ENCODE measurements at places on chromosomes 1 and 21.

DNA sequence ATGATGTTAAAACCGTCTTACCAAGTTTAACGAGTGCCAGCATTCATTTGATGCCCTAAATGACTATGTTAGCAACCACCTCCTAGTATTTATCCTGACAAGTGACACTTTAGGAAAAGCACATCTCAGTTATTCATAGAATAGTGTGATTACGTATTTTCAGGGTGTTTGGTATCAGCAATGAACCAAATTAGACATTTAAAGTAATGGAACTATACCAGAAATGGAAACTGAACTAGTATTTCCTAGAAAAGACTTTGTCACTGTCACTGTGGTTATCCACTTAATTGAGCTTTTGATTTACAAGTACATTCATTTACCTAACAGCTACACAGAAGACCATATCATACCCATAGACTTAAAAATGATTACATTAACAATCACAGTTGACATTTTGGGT is 3.6 kb upstream of the IL12RB2 start:
- DNase-seq: no peak

GRCh38 chr1:151943591-151943990 is 34.3 kb upstream of the THEM4 start:
- DNase-seq: no peak

GRCh38 chr1:29704430-29704829 is 468.1 kb downstream of the PTPRU start:
- no peak for DNase-seq

DNA sequence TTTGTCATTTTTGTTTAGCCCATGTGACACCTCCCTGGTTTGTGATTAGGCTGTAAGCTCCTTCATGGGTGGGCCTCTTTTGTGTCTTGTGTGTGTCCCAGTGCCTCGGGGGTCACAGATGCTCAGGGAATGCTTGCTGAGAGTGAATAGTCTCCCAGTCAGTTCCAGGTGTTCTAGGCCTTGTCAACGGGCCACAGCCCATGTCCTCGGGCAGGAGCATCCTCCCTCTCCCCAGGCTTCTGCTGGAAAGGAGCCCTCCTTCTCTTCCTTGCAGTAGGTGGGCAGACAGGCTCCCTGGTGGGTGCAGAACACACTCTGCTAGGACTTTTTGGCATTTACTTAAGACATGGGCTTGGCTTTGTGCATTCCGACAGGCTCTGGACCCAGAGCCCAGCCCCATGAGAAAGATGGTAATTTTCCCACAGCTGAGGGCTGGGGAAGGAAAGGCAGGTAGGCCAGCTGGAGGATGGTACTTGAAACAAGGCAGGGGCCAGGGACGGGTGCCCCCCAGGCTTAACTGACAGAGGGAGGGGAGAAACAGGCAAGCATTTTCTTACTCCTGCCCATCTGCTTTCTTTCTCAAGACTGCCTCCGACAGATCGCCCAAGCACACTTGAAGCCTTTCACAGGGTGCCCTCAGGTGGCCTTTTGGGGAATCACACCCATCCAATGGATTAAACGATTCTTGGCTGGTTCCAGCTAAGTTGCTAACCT is 7.1 kb upstream of the CPLANE2 start:
- DNase-seq: peak; percentile 84

DNA sequence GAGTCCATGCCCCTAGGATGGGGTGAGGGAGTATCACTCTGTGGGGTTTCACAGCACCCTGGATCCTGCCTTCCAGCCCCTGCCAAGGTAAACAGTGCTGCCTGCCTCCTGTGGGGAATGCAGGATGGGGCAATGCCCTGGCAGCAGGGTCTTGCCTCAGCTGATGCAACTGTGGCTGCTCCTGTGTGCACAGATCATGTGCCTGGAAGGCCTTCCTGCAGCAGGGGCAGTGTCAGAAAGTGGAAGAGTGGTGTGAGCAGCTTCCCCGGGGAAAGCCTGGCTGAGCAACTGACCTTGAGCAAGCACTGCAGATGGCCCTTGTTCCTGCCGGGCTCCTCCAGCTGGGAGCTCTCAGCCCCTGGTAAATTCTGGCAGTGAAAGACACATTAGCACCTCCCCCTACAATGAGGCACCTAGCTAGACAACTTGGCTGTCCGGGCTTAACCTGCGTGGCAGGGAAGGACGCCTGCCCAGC is 9.9 kb downstream of the TOR3A start:
- DNase-seq: no peak

GRCh38 chr21:30567617-30568016 is 6.5 kb upstream of the KRTAP19-7 start:
- DNase-seq: no peak

- DNase-seq: no peak
Measured at GRCh38 chr1:236727521-236727920, 41.2 kb downstream of the ACTN2 start.

DNA sequence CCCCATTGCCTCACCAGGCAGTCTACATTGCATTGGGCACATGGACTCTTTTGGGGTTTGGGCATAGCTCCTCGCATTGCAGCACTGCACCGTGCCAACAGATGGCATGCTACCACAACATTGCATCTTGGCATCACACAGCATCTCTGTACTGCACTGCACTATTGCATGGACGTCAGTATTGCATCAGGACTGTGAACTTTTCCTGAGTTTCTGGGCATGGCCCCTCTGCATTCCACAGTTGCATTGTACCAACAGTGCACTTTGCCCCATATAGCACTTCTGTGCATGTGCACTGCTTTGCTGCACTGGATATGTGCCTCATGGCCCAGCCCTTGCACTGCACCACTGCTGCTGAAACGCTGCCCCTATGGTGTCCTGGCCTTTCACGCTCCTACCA is 9.6 kb downstream of the PTPRU start:
- peak; percentile 41 for DNase-seq

- DNase-seq: no peak
Measured at GRCh38 chr1:109185357-109185756, 28.4 kb upstream of the SARS1 start.

GRCh38 chr21:26572076-26572701 is 897 bp downstream of the CYYR1 start:
- no peak for DNase-seq

- DNase-seq: peak; percentile 46
Measured at GRCh38 chr1:26696654-26697430, 1.0 kb downstream of the ARID1A start.

GRCh38 chr21:38824124-38824822 is 18.5 kb downstream of the ETS2 start:
- DNase-seq: no peak

DNA sequence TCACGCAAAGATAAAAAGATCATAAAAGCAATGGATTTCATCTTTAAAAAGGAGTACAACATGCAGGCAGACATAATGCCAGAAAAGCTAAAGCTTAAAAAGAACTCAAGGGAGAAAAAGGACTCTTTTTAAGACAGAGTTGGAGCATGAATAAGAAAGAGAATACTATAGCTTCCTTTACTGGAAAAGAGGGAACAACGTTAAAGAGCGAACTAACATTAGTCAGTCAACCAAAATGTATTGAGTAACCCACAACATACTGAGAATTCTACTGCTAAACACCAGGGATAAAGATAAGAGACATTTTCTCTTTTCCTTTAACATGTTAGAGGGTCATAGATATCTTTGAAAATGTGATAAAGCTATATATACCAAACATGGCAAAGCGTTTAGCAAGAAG is 182.0 kb downstream of the DUSP10 start:
- DNase-seq: no peak

GRCh38 chr1:152185544-152186391 is 26.7 kb upstream of the RPTN start:
- DNase-seq: no peak

DNA sequence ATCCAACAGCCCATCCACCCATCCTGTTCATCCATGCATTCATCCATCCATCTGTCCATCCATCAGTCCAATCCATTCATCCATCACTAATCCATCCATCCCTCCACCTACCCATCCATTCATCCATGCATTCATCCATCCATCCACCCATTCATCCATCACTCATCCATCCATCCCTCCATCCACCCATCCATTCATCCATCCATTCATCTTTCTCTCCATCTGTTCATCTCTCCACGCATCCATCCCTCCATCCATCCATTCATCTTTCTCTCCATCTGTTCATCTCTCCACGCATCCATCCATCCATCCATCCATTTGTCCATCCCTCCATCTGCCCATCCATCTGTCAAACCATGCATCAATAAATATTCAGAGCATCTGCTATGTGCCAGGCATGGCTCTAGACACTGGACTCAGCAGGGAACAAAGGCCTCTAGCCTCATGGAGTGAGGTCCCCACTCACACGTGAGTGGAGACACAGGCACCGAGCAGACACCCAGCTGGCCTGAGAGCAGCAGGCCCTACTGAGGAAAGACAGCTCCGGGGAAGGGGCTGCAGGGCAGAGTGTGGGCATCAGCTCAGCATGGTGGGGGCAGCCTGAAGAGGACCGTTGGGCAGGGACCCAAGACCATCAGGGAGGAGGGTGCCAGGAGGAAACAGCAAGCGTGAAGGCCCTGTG is 9.6 kb downstream of the KRTAP10-1 start:
- no peak for DNase-seq

DNA sequence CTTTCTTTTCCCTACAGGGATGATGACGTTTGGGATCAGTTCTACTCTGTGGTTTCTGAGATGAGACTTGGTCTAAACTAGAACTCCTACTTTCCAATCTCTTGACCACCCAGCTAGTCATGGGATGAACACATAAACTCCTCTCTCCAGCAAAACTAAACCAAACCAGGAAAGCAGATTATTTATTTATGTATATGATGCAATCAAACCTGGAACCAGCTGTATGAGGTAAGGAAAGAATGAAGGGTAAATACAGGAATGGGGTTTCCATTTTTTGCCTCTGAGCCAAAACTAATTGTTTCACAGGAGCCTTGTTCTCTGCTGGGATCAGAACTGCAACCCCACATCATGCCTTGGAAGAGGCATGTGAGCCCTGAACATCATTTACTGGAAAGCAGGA is 3.3 kb upstream of the AGT start:
- DNase-seq: no peak

DNA sequence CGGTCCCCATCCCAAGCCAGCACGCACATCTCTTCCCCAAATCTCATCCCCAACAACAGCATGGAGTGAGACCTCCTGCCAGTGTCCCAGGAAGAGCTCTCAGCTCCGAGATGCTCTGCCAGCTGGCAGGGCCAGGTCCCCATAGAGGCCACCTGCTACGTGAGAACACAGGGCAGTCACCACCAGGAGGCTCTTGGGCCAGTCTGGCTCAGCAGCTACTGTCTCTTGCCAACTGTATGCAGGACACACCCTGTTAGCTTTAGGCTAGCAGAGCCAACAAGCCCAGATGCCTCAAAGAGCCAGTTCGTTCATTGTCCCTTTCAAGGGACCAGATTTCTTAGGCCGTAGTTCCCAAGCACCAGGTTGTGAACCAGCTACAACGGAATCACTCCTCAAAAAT is 36.9 kb downstream of the FBXO2 start:
- no peak for DNase-seq

All from left hindlimb (tissue), 1 donor.